Left ventricle myocardium superior (tissue), 1 donor: ENCODE measurements at places on chromosomes 11 and 22. TPM values are rescaled to one million over a fixed set of nuclear protein-coding genes. Genes with fewer than 3 reads are reported as not detected.

MEI1 gene
- 0.57 TPM for total RNA-seq

GRCh38 chr11:121389651-121390050 is 62.5 kb upstream of the SORL1 start:
- DNase-seq = peak; percentile 75

- no peak for DNase-seq
These were observed 269.3 kb upstream of the ANO3 start for GRCh38 chr11:26062660-26063059.

- DNase-seq = no peak
These were observed 191.4 kb downstream of the ARHGAP42 start for GRCh38 chr11:100878474-100878873.

GRCh38 chr22:43631846-43632245 is 180.3 kb downstream of the EFCAB6 start:
- no peak for DNase-seq

CRYBB1 gene
- 0.64 TPM for total RNA-seq

A4GALT gene
- total RNA-seq = 81.7 TPM
